ENCODE measurements at places on chromosomes 13 and 19.

DNA sequence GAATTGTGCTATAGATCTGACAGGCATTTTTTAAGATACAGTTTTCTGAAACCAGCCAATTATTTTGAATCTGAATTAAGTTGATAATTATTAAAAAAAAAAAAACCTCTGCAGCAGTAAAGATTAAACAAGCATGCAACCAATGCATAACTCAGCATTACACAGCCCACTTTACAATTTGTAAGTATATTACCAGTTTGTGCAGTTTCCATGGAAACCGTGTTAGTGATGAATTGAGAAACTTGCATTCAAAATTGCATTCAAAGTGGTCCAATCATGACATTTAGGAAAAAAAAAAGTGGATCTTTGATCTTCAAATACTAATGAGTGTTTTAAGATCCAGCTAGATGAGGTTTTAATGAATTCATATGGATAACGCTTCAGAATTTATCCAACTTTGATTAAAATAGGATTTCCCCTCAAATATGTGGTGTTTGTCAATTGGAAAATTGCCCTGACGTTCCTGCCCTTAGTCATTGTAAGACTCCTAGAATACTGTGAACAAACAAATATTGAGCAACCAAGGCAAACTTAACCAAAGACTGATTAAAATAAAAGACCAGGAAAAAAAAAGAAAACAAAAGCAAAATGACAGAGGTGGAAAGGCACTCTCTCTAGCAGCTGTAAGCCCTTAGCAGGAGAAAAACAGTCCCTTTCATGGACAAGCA is 314.8 kb upstream of the MAB21L1 start:
- DNase-seq = no peak

DNA sequence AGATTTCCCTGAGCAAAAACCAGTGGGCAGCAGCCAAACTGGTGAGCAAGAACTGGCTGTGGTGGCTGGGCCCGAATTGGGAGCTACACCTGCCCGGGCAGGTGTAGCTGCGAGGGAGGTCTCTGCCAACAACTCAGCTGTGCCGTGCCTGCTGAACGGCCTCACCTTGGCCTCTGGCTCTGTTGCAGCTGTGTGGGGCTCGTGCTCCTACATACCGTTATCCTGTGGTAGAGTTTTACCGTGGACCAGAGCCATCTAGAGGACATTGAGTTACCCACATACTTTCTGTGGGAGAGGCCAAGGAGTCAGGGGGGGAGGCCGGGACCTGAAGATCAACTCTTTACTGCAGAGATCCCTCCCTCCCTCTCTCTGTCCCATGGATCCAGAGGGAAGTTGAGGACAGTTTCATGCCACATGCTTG is 113.2 kb downstream of the TM9SF2 start:
- DNase-seq = no peak

- DNase-seq = no peak
Observed at GRCh38 chr13:98265692-98266551, 88.9 kb upstream of the RNF113B start.

DNA sequence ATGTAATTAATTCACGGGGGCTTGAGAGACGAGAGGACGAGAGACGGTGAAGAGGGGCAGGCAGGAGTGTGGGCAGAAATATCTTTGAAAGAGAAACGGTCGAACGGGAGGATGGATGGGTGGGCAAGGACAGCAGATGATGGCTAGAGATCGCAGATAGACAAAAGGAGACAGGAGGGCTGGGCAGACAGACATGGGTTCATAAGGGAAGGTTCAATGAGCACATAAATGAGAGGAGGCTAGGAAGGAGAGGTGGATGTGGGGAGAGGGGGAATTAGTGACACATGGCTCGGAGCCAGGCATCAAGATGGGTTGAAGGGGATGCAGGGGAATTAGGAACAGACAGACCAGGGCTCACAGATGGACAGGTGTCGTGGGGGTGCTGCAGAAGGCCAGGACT is 1.1 kb downstream of the SYT3 start:
- DNase-seq = no peak

DNA sequence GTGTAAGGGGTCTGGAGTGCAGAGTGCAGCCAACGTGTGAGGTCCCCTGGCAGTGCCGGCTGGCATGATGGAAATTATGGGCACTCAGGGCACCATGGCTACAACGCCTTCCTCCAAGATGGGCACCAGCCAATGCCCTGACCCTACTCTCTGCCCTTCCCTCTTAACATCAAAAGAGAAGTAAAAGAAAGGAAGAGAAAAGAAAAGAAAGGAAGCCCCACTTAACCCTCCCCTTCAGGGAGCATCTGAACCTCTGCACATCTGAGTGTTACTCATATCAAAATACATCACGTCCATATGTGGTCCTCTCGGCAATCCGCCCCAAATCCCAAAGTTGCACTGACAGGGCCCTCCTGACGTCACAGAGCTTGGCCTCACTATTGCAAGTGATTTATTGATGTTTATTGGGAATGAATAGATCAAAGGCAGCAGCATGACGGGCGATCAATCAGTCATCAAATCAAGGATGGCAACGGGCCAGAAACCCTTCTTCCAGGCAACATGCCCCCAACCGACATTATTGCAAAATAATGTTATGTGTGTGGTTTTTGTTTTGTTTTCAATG is 1.3 kb downstream of the TSHZ3 start:
- DNase-seq = no peak

- DNase-seq = no peak
Observed at GRCh38 chr13:26941345-26942174, 181.0 kb upstream of the GPR12 start.

DNA sequence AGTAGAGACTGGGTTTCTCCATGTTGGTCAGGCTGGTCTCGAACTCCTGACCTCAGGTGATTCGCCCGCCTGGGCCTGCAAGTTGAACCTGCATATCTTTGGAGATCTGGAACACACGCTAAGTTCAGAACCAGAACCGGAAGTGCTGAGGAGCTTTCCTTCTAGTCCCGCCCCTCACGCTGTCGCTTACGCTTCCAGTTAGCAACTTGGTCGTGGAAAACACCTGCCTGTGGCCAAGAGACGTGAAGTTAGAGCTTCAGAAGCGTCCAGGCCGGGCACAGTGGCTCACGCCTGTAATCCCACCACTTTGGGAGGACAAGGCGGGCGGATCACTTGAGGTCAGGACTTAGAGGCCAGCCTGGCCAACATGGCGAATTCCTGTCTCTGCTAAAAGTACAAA is 15.0 kb upstream of the ZNF57 start:
- no peak for DNase-seq

- DNase-seq = no peak
Observed at GRCh38 chr13:78102121-78102677, 183.6 kb upstream of the EDNRB start.

DNA sequence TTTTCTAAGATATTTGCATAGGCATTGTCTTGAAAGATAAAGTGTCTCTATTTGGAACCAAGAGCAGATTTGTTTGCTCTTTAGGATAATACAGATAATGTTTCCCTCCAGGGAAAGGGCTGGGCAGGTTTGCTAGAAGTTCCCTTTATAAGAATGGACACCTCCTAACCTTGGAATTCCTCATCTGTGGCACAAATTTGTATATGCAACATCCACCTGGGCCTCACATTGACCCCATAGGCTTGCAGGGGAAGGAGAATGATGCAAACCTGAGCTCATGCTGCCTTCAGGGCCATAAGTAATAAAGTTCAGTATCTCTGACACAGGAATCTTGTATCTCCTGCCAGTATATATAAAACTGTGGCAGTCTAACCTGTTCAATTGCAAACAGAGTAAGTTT is 508.4 kb upstream of the MIR17HG start:
- no peak for DNase-seq

- DNase-seq = peak; percentile 53
Observed at GRCh38 chr13:28494778-28495537, at the start of gene FLT1. Gene FLT1 (minus strand): TSS chr13:28495128. CDS start chr13:28494843, 285 bp downstream.

- no peak for DNase-seq
Observed at GRCh38 chr13:89862691-89863036, 1484.8 kb upstream of the MIR17HG start.

DNA sequence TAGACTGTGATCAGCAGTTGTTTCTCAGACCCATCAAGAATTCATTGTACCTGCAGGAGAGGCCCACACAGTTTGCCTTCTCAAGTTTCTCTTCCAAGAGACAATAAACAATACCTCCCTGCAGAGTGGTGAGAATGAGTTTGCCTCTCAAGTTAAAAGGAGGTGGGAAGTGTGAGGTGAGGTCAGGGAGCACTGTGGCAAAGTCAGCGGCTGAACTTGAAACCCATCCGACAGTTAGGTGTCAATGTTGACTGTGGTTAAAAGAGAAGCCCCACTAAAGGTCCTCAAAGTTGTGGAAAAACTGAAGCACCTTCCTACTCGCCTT is 72.9 kb upstream of the TSC22D1 start:
- no peak for DNase-seq

DNA sequence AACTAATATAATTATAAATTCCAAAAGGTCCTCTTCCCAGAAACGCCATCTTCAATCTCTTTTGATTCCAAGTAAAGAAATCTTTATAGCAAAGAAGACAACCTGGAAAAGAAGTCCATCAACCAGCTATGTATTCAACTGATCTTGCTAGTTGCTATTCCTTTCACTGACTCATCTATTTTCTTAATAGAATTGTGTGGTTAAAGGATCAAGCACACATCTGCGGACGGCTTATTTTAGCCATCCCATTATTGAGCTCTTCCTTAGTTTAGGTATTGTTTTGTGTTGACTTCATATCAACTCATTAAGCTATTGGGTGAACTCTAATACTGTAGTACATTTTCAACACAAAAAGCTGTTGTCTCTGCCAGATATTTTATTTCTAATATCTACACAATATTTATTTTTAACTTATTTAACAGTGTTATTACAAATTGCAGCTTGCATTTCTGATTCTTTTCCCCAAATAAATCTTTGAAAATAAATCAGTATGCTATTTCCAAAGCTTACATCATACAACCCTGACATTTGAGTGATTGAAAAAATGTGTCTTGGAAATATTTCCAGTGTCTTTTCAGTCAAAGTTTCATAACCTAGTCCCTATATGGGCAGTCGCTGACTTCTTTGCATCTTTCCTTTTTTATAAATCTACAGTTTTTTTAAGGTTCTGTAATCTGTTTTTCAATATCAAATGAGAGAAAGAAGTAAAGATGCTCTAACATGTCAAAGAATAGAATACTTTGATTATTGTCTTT is 158.8 kb upstream of the SPRY2 start:
- no peak for DNase-seq

GRCh38 chr13:101489643-101490405 is 37.3 kb downstream of the ITGBL1 start:
- DNase-seq = no peak

DNA sequence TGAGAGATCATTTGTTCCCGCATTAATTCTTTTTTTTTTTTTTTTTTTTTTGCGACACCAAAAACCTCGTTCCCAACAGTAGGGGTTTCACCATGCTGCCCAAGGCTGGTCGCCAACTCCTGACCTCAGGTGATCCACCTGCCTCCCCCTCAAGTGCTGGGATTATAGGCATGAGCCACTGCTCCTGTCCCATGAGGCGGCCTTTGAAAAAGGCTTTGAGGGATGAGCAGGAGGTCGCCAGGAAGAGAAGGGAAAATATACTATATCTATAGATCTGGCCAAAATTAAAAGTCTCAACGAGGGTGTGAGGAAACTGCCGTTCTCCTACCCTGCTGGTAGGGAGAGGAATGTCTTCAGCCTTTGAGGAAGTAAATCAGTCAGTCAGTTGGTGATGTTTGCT is 26.2 kb downstream of the ZNF473 start:
- no peak for DNase-seq

GRCh38 chr13:34502011-34502410 is 440.1 kb upstream of the NBEA start:
- no peak for DNase-seq

DNA sequence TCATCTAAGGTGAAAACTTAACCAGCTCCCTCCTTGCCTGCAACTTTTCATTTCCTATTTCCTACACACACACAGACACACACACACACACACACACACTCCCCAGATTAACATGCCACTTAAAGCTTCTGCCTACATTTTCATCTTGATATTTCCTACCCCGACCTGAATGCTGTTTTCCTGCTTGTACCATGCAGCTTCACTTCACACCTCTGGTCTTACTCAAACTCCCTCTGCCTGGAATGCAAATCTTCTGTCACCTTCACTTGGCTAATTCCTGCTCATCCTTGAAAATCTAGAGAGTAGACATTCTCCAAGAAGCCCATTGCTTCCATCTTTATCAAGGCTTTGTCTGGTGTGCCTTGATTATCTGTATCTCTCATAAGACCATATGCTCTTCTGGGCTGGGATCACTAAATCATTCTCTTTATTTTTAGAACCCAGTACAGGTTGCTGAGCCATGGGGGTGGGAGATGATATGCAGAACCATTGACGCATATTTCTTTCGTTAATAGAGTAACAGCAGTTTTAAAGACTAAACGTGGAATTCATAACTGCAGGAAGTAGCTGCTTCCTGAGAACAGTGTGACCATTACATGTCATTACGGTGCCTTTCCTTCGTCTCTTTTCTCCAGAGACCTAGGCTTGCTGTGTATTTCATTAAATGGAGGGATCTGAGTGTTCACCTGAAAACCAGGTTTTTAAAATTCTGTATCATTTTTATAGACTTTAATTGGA is 37.7 kb downstream of the CNMD start:
- DNase-seq = no peak

Data from activated T-cell treated with anti-CD3 and anti-CD28 coated beads, Interleukin-2, amount 50 U/mL, for 1 hour (primary cell).